ENCODE measurements at places on chromosomes 5 and 9.

DNA sequence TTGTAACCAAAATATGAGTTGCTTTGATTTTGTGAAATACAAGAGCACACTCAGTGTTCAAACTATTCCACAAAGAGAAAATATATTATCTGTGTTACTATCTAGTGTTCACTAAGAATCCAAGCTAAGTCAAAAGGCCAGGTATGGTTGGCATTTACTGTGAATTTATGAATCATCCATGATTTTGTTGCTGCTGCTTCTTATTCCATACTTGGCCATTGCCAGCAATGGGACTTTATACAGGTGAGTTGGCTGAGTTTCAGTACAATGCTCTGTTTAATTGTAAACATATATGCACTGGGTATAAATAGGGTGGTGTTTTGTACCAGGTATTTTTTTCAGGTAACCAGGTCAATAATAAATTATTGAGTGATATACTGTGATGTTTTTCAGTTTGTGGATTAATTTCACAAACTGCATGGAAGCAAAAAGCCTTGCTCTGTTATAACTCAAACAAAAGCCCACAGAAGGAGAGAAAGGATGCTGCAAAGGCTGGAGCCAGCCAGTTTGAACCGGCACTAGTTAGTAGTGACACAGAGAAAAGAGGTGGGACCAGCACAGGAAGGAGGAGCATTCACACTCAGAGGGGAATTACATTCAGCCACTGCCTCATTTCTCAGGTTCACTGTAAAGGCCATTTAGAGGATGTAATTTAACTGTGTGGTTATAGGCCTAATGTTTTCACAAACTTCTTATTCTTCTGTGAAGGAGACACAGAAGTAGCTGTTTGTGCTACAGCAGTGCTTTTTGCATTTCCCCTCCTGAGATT lies 381.8 kb downstream of the ADGRV1 start:
- DNase-seq, result no peak

DNA sequence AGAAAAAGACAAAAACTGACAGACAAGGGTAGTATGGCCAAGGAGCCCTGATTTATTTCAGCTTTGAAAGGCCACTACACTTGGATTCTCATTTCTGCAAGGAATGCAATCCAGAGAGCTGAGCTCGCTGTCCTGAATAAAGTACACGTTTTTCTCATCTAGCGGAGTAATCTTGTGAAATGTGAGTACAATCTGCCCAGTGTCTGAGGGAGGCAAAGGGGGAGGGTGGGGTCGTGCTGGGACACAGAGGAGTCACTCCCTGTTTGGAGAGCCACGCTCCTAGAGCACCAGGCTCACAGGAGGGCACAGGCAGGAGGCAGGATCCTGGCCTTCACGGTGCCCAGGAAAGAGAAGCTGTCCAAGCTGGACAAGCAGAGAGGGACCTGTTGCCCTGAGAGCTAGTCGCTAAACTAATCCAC lies 51.0 kb upstream of the IFNK start:
- DNase-seq, result no peak

DNA sequence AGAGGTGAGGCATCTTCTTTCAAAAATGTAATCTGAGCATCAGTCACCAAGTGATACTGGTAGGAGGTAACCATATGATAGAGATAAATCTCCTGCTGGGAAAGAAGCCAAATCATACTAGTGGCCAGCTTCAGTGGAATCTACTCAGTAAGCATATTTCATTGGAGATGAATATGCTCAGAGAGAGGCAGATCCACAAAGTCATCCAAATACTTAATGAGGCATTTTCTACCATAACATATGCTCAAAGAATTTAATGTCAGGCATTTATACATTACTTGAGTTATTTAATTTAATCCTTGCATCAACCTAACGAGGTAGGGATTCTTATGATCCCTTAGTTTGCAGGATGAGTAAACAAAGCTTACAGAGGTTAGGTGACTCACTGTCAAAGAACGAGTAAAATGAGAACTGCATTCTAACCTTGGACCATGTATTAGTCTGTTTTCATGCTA lies 50.9 kb upstream of the DMRTA1 start:
- no peak for DNase-seq

DNA sequence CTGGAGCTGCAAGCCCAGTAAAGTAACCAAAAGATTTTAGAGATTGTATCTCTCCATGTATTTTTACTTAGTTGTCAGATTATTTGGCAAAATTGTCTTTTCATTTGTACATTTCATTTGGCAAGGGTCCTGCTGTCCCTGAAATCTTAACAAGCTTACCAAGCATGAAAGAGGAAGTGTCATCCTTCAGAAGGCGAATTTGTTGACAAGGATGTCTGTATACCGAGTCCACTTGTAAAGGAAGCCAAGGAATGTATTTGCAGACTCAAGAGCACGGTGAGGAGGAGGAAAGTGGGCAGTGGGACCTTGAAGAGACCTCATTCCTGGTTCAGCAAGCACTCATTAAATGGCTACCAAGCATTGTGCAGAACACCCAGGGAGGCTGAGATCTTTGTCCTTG lies 7.5 kb upstream of the OTULINL start:
- DNase-seq, result no peak

DNA sequence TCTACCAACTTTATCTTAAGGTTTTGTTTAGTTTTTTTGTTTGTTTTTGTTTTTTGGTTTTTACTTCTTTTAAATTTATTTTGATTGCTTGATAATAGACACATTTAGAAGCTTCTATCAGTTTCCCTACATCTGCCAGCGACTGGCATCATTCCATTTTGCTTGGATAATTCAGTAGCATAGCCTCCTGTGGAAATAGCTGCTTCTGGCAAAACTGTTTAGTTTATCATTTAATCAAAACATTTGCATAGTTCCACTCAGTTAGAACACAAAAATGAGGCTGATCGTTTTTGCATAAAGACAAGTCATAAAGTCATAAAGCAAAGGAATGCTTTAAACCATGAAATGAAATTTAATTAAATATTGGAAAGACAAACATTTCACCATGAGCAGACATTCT lies 133.7 kb upstream of the NFIL3 start:
- no peak for DNase-seq

GRCh38 chr5:35303152-35303551 lies 72.9 kb upstream of the PRLR start:
- DNase-seq, result no peak

- no peak for DNase-seq
These were observed 109.8 kb upstream of the EDIL3 start for GRCh38 chr5:84494453-84494852.

- no peak for DNase-seq
These were observed 105.1 kb upstream of the GNA14 start for GRCh38 chr9:77753180-77753579.

- DNase-seq, result no peak
These were observed 112.5 kb downstream of the EBF1 start for GRCh38 chr5:158987231-158987630.

DNA sequence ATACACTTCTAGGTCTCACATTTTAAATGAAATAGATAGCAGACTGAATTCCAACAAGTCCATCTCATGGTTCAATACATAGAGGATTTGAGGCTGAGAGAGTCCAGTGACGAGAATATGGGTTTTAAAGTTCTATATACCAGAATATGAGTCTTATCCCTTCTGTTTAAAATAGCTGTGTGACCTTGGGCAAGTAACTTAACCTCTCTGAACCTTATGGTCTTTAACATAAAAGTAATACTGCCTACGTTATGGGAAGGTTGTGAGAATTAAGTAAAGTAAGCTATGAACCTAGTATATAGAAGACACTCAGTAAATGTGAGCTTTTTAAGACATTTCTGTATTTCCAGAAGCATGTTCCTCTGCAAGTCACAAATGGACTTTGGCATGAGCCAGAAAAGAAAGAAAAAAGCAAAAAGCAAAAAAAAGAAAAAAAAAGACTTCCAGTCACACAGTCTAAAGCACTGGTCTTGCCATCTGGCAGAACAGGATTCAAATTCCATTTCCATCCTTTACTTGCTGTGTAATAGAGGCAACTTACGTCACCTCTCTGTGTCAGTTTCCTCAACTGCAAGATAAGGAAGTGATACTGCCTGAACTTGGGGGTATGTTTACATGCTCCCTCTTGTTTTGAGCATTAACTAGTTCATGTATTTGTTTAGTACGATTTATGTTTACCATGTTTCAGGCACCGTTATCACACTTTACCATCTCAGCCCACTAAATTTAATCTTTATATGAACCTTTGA lies 248.2 kb downstream of the TRIM32 start:
- DNase-seq, result no peak

DNA sequence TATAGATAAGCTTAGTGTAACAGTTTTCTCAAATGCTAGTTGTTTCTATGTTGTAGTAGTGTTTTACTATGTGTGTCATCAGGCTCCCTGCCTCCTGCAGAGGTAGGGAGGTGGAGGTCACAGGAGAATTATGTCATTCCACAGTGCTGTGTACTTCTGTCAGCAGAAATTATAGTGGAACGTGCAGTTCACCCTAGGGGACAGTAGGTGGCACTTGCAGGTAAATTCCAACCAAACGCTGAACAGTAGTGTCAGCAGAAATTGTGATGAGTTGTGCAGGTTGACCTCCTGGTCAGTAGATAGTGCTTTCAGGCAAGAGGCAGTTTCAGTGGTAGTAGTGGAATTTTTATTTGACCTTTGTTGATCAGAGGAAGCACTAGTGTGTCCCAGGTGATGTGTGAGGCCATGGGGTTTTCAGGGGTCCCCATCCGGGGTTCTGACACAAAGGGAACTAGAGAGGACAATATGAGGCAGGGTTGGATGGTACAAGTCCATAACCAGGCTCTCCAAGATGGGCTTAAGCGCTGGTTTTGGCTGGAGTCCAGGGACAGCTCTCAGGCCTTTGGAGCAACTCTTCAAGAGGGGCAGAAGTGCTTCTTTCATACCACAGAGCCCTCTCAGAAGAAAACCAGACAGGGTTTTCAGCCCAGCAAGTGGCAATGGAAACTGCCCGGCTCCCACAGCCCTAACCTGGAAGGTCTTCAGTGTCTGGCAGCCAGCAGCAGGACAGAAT lies 402.9 kb downstream of the CYLC2 start:
- DNase-seq, result no peak

- no peak for DNase-seq
These were observed 1061.8 kb downstream of the CDH12 start for GRCh38 chr5:21791304-21791703.

GRCh38 chr9:85036496-85036895 lies 367.0 kb downstream of the NTRK2 start:
- no peak for DNase-seq

GRCh38 chr9:87672586-87672985 lies 53.3 kb upstream of the CTSL start:
- DNase-seq, result no peak

DNA sequence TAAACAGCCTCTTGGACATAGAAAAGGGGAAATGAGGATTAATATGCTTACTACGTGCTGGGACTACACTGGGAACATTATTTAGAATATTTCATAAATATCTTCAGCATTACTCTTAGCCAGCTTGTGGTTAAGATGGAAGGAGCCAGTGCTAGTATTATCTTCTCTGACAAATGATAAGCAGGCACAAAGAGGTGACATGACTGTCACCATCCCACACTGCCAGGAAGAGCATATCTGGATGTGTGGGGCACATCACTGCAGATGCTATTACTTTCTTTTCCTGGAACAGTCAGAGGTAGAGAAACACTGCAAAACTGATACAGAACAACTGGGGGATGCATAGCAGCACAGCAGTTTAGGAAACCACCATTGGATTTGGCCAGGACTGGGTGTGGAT lies 281.0 kb upstream of the TNC start:
- no peak for DNase-seq

DNA sequence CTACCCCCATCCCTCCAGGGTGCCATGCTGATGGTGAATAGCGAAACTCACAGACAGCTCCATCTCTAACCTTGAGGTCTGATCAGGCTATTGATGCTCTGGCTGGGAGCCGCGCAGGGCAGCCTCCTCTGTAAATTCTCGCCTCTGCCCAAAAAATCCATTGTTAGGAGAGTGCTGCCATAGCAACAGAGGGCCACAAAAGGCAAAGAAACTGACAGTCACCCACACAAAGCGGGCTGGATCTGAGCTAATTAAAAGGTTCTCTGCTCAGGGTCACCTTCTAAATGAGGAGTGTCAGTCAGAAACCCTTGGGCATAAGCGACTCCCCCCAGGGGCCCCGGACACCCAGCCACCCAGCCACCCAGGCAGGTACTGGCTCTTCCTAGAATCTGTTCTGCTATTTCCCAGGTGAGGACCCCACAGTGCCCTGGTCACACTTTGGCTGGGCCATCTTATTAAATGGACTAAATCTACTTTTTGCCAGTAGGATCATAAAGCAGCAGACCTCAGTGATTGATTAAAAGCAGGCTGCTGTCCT lies 126.7 kb downstream of the MED10 start:
- DNase-seq, result no peak

DNA sequence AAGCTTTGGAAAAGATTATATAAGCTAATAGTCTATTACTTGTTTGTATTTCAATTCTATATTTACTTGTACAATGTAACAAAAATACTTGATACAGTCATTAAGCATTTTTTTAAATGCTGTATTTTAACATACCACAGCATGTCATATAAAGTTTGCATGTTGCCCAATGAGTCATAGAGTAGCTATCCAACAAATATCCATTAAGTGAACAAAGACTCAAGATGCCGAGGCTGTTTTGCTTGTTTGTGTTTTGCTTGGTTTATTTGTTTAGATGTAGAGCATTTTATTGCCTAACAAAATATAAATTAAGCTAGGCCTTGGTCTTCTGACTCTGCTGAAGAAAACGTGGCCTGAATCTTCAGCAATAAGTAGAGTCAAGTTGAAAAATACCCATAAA lies 1584.3 kb upstream of the NUDT12 start:
- no peak for DNase-seq

DNA sequence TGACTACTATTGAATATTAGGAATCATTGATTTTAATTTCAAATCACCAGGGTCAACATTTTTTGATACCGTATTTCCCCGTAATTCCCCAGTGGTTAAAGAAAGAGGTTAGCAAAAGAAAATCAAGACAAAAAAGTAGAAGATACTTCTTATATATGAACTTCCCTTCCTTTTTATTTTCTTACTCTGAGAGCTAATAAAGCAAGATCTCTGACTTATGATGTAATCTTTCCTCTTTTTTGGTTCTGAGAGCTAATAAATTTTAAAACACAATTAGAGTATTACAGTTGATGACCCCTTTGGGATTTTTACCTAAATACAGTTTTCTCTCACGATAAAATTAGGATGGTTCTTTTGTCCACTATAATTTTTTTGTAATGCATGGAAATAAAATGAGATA lies 9.2 kb upstream of the FYB1 start:
- DNase-seq, result no peak

DNA sequence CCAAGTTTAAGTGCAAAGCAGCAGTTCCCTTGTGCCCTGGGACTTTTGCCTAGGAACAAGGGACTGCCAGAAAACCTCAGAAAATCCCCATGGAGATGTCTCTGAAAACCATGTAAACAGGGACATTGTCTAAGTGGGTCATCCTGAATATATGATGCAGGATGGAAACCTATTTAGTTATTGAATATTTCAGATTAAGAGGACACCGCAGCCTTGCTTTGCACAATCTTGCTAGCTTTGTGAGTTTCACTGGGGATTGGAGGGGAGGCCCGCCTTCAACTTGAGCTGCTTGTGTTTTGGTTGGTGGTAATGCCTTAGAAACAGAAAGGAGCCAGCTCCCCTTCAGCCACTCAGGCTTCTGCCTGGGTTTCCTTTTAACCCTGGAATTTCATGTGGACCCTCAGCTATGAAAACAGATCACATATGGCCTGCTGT lies 112.8 kb downstream of the C9orf152 start:
- DNase-seq, result no peak

- DNase-seq, result no peak
These were observed 15.6 kb upstream of the EPB41L4B start for GRCh38 chr9:109336409-109336808.

Data from stimulated activated CD8-positive, alpha-beta memory T cell treated with anti-CD3 and anti-CD28 coated beads, Interleukin-4, amount 100 ng/mL, for 1 hour (primary cell).